ENCODE measurements at places on chromosomes 4 and X.

DNA sequence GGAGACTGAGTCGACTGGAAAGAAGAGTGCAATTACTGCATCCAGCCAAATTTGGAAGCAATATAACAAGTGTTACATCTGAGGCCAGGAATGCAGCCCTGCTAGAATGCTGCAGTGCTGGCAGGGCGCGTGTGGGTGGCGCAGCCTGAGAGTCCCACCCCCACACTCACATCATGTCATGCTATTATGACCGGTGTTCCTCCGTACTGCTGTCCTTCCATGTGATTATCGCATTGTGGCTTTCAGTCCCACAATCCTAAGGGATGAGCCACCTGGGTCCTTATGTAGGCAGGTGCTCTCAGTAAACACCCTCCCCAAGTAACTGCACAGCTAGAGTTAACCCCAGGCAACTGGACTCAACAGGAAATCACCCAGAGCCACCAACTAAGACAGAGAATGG is 122.6 kb upstream of the CPEB2 start:
- DNase-seq: no peak

DNA sequence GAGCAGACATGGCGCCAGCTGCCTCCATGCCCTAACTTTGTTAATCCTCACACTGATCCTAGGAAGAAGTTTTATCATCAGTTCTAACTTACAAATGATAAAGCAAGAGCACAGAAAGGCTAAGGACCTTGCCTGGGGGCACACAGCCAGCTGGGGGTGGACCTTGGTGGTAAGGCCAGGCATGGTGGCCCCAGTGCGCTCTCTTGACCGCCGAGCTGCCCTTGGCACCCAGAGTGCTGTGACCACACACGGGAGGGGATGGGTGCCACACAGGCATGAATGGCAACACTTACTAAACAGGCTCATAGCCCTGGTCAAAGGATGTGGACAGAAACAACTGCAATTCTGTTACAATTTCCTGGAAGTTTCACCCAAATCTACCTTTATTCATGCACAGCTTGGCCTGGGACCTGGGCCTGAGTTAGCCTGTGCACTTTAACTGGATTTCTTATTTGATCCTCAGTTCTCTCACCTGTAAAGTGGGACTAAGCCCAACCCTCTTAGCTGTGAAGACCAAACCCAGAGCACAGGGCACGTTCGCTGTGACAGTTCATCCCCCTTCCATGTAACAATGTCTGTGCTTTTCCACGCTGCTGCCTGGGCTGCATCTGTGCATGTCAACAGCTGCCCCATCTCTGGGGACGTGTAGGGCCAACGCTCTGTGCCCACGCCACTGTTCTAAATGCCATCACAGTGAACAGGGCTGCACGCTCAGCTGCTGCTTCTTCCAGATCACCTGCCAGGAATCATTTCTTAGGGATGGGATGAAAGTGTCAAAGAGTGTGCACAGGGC is 44.8 kb downstream of the ACOX3 start:
- DNase-seq: no peak

DNA sequence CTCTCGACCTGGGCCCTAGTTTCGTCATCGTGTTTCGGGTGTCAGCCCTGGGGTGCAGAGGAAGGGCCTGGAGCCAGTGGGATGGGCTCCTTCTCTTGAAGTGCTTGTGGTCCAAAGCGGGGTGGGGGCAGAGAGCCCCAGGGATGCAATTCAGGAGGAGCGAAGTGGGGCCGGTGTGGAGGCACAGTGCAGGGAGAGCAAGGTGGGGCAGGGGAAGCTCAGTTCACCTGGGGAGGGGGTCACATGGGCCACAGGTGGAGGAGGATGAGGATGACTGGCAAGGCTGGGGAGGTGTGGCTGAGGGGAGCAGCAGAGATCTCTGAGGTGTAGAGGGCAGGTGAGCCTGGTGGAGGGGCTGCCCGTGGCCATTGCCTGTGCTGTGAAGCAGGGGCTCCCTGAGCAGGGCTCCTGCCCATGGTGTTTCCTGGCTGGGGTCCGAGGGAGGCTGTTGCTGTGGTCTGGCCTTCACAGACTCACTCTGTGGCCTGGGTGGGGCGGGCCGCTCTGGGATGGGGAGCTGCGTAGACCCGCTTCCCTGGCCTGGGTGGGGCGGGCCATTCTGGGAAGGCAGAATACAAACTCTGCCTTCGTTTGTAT is 6.9 kb downstream of the SORCS2 start:
- no peak for DNase-seq

- no peak for DNase-seq
Measured at GRCh38 chrX:87160435-87161010, 357.1 kb upstream of the KLHL4 start.

GRCh38 chrX:8194216-8194615 is 23.1 kb upstream of the VCX2 start:
- DNase-seq: no peak

- DNase-seq: no peak
Measured at GRCh38 chr4:8410641-8411271, 29.8 kb downstream of the ACOX3 start.

DNA sequence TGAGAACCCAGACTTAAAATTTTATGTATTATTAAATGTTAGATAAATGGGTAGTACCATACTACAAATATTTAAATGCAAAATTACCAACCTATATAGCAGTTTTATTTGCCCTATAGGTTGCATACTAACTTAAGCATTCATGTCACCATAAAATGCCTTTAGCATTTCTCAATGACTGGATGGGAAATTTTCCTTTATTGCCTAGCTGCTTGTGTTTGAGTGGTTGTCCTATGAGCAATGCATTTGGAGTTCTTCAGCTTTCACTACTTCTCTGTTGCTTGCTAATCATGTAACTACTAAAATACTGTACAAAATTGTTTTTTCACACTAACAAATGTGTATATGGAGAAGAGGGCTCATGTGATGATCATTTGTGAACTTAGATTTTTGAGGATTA is 44.2 kb upstream of the CEP135 start:
- DNase-seq: no peak

DNA sequence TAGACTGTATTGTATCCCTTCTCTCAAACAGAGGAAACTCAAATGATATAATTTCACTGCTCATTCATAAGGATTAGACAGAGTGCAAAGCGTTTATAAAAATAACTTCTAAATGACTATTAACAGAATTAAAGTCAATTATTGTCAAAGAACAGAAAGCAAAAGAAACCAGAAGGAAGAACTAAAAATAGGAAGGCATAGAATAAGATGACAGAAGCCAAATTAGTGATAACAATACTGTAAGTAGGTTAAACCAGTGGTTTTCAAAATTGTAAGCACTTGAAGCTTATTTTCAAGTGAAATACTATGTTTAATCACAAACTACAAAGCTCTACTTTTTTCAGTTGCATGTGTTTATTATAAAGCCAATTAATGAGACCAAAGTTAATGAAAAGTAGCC is 305.2 kb downstream of the PPP1R2C start:
- no peak for DNase-seq

- no peak for DNase-seq
Measured at GRCh38 chr4:11608992-11609391, 180.3 kb upstream of the HS3ST1 start.

DNA sequence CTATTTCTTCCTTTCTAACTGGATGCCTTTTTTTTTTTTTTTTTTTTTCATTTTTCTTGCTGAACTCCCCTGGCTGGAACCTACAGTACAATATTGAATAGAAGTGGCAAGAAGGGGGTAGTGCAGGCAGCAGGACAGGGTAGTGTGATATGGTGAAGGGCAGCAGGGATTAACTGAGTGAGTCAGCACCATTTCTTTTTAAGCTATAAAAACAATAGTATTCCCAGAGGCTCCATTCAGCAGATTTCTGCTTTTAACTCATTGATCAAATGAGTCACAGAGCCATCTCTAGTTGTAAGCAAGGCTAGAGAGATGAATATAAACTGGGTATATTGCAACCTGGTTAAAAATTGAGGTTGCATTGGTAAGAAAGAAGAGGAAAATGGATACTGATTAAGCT is 53.6 kb upstream of the SETD7 start:
- DNase-seq: no peak

DNA sequence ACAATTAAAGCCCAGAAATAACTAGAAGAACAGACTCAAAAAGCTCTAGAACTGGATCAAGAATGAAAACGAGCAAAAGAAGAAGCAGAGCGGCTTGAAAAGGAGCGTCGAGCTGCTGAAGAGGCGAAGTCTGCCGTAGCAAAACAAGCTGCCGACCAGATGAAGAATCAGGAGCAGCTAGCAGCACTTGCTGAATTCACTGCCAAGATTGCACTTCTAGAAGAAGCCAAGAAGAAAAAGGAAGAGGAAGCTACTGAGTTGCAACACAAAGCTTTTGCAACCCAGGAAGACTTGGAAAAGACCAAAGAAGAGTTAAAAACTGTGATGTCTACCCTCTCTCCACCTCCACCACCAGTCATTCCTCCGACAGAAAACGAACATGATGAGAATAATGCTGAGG is 56.1 kb upstream of the PPP4R3C start:
- DNase-seq: no peak

DNA sequence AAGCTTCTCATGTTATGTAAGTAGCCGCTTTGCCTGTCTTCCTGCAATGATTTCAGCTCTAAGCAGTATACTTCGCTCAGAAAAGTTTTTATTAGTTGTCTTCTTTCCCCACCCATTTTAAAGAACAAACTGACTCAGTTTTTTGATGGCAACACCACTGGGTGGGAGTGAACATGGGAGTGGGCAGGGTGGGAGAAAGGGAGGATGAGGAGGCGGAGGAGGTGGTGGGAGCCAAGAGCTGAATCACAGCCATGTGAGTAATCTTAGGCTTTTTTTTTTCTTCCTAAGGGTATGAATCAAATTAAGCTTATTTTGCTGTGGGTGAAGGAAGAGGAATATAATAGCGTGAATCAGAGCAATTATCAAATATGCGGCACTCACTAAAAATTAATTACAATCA is 574.3 kb upstream of the DIPK2B start:
- no peak for DNase-seq

GRCh38 chrX:154419688-154420401 is 8.5 kb downstream of the TAFAZZIN start:
- no peak for DNase-seq

DNA sequence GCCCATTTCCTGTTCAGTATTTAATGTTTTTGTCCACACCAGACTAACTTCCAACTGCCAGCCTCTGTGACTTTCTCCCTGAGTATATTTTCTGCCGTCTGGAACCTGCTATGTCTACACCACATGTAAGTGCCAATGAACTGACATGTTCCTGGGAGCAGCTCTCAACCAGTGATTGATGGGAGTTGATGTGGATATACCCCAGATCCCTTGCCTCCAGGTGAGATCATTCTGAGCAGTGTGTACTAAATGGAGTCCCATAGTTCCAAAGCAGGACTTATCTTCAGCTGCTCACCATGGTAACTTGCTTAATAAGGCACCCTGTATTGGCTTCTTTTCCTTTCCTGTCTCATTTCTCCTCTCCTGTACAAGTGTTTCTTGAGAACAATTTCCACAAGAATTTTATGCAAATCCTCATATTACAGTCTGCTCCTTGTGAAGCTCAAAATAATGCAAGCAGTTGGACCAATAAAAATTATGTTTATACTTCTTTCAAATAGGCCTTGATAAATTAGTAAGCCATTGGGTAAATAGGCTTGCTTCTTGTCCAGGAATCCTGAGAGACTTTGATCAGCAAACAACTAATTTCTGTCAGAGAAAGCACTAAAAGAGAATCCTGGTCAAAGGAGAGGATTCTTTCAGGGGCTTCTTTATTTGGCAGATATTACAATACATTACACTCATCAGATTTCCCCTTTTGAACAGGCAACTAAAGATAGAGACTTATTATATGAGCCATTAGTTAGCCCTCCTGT is 911.7 kb upstream of the NDST4 start:
- no peak for DNase-seq

GRCh38 chr4:182074139-182074538 is 169.1 kb upstream of the TENM3 start:
- DNase-seq: no peak

DNA sequence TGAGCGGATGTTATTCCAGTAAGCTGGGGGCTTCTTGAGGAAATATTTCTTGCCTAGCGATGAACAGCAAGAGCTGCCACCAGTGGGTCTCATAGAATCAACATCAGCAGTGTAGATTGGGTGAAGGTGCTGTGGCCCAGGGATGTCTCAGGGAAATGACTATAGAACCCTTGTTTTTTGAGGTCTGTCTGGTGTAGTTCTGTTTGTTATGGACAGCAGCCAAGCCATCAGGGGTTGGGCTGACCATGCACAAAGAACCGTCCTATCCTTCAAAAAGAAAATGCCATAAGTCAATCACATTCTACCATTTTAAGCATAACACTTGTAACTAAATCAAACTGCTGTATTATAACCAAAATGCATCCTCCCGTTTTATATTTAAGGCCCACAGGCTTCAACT is 17.3 kb upstream of the C1GALT1C1 start:
- no peak for DNase-seq

DNA sequence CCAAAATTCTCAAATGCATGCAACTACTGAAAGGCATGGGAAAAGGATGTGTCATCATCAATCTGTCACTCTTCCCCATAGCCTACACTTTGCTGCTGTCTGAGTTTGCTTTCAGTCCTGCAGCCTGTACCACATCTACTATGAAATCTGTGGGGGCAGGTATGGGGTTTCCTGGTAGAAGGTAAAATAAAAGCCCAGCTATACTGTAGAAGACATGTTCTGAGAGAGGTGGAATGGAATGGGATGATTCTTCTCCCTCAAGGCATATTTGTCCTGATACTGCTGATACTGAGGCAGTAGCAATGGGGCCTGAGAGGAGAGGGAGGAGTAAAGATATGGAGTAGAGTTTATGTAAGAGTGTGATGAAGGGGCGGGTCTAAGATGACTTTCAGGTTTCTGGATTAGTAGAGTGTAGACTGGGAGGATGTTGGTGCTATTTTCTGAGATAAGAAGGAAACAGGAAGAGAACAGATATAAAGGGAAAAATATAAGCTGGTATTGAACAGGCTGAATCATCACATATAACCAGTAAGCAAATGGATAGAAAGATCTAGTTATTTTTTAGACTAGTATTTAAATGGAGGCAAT is 38.7 kb upstream of the GYPA start:
- DNase-seq: no peak

DNA sequence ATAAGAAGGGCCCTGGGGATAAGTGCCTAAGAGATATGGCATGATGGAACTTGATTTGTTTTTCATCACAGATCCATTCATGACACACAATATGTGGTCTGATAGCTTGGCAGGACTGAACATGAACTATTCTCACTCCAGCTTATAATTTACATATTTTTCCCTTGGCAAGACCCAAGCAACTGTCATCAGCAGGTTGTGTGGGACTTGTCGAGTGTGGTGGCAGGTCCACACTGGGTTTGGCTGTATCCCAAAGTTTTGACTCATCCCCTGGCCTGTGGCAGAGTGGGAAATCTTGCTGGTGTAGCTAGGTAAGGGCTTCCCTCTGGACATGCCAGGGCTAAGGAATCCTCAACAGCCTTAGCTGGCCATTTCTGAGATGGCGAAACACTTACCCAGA is 81.0 kb upstream of the STIM2 start:
- no peak for DNase-seq

DNA sequence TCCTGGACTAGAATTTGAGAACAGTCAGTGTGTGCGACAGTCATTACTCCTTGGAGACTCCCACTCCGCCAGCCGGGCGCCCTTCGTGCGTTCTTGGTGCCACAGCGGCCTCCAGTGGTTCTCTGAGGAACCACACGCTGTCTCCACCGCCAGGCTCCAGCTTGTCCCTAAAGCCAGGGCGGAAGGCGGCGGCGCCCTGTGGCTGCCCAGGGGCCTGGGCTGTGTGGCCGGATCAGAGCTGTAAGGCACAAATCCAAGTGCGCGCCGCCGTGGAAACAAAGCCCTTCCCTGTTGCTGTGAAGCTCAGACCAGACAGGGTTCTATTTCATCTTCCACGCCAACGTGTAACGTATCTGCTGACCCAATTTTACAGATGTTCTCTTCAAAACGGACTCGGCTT is 34.2 kb downstream of the IDS start:
- DNase-seq: peak; percentile 88

GRCh38 chr4:182807767-182808548 is 109.2 kb downstream of the DCTD start:
- DNase-seq: no peak
